ENCODE measurements at places on chromosomes 1 and 21.
A peak's percentile ranks its signal among the peaks of the same experiment; 100 is the strongest.

- no peak for DNase-seq
Measured at GRCh38 chr1:3190256-3191041, 121.4 kb downstream of the PRDM16 start.

DNA sequence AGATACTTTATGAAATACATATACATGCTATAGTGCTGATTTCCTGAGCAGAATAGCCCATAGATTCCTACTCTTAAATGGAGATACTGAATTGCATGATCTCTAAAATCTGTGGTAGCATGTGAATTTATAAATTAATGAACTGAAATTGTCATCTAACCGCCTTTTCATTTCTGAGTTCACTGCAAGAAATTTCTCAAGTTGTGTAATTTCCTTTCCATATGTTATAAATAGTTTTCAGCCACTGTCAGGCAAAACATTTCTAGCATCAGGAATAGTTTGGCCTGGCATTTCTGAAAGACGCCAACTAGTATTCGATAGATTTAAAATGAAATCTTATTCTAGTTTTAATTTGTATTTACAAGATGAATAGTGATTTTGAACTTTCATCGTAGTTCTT is 310.1 kb downstream of the USH2A start:
- DNase-seq, result no peak

GRCh38 chr1:236111527-236112331 is 30.6 kb upstream of the GPR137B start:
- DNase-seq, result no peak

DNA sequence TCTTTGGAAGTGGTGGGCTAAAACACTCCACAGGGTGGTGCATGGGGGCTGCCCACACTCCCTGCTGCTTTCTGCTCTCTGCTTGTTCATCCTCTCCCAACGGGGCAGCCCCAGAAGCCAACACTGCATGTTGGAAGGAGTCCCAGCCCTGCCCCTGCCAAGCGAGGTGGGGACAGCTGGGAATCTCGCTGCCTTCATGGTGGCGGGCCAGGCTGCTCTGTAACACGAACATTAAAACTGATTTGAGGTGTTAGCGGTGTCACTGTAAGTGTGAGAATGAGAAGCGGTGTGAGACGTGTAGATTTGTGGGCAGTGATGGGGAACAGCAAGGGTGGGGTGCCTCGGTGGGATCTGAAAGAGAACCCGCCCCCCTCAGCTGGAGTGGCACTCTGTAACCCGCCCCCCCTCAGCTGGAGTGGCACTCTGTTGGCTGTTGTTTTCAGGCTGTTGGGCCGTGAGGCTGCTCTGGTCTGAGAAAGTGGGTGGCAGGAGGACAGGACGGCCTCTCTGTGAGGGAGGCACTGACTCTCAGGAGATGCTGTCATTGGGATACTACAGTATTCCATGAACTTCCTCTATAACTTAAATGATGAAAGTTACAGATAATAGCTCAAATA is 80.9 kb downstream of the PCBP3 start:
- DNase-seq, result no peak

DNA sequence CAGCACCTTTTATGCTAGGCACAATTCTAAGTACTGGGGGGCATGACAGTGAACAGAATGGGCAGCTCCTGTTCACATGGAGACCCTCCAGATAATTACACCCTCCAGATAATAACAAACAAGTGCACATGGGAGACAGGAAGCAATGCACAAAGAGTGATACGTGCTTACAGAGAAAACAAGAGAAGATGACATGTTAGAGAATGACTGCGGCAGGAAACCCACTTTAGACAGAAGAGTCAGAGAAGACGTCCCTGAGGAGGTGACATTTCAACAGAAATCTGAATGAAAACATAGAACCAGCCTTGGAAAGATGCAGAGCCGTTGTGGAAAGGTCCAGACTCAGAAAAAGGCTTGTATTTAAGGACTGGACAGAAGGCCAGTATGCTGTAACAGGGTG is 54.7 kb upstream of the ARTN start:
- no peak for DNase-seq

DNA sequence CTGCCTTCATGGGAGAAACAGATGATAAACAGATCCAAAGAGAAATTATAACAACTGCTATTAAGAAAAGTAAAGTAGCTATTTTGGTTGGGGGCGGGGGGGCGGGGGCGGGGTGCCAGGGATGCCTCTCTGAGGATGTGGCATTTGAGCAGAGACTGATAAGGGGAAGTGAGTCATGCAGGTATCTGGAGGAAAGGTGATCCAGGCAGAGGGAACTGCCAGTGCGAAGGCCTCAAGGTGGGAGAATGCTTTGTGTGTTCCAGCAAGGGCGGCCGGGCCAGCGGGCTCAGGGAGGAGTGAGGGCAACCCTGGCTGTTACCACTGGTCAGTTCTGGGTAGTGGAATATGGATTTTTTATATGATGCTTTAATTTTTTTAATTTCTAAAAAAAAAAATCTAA is 7.0 kb upstream of the TNFRSF1B start:
- no peak for DNase-seq

- no peak for DNase-seq
Measured at GRCh38 chr1:198232378-198232777, 75.6 kb downstream of the NEK7 start.

DNA sequence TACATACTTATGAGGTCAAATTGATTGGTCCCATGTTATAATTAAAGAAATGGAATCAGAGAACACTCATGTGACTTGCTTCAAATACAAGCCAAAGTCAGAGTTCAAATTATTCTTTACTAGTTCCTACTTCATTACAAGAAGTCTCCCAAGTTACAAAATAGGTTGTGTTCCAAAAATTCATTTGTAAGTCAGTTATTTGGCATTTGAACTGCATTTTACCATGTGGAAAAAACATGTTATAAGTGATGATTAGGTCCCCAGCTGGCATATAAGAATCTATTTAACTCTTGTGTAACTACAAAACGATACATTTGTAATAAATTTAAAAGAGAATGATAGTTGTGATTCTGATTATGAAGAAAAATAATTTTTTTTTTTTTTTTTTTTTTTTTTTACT is 124.1 kb downstream of the DISP1 start:
- DNase-seq, result no peak

DNA sequence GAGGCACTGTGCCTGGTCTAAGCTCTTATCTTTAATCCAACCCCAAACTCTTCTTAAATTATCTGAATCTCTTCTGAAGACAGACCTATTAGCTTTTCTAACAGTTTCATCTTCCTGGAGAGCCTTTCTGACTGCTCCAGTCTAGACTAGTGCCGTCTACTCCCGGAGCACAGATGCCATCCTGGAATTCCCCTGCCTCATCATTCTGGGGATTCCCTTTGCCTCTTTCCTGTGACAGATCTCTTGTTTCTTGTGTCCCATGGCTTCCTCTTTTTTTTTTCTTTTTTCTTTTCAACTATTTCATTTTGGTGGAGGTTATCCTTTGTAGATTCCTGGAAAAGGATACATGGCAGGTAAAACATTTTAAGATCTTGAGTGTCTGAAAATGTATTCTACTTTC is 11.7 kb downstream of the SEMA4A start:
- DNase-seq, result no peak

- DNase-seq, result no peak
Measured at GRCh38 chr1:166673722-166674121, 165.6 kb upstream of the POGK start.

GRCh38 chr1:33275195-33275594 is 18.9 kb downstream of the ZNF362 start:
- no peak for DNase-seq

DNA sequence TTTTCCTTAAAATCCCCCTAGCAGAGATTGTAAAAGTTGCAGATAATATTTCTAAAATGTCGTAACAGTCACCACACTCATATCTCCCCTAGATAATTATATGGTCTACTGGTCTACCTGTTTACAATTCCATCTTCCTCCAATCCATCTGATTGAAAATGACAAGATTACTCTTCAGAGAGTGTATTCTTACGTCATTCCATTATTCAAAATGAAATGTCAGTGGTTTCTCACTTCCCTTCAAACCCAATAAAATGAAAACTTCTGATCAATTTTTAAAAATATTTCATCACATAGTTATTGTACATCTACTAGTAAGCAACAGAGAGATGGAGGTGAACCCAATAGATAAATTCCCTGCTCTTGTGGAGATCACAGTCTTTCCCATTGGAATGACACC is 202.2 kb upstream of the C8B start:
- no peak for DNase-seq

DNA sequence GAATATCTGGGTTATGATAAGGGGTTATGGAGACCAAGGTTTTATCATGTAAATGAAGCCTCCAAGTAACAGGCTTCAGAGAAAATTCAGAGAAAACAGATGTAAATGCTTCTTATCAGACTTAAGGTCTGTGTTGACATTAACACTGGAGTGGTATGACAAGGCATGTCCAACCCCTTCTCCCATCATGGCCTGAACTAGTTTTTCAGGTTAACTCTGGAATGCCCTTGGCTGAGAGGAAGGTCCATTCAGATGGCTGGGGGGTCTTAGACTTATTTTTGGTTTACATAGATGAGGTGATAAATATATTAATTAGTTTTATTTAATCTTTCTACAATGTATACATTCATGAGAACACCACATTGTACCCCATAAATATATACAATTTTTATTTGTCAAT is 399.6 kb downstream of the TBX15 start:
- no peak for DNase-seq

- peak; percentile 79 for DNase-seq
Measured at GRCh38 chr1:15153184-15153841, at the start of gene TMEM51. TSS of gene TMEM51 (plus strand) at chr1:15153747. CDS start at chr1:15215088, 61,341 bp downstream.

GRCh38 chr1:154471304-154471703 is 30.7 kb upstream of the TDRD10 start:
- no peak for DNase-seq

- DNase-seq, result no peak
Measured at GRCh38 chr1:25566730-25567341, 23.4 kb downstream of the LDLRAP1 start.

- DNase-seq, result no peak
Measured at GRCh38 chr1:110057963-110058518, 12.4 kb downstream of the ALX3 start.

GRCh38 chr1:9615316-9616063 is 26.8 kb downstream of the TMEM201 start:
- peak; percentile 36 for DNase-seq

GRCh38 chr1:205812271-205812877 is 624 bp downstream of the SLC41A1 start:
- DNase-seq, result peak; percentile 47

DNA sequence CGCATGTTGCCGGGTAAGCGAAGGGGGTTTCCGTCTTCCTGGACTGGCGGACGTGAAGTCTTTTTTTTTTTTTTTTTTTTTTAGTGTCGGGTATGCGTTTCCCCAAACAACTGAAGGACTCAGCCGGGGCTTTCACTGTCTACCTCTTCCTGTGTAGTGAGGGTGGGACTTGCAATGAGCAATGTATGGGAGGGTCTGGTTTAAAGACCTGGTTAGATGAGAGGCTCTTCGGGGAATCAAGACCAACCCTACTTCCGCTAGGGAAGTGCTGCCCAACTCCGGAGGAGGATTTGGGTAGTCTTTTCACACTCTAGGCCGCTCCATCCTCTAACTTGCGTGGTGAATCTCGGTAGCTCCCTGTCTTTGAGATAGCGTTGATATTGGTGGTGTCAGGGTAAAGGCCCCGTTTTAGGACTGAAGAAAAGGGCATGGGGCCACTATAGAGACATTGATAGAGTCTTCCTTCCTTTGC is 754 bp downstream of the PRRC2C start:
- peak; percentile 71 for DNase-seq

DNA sequence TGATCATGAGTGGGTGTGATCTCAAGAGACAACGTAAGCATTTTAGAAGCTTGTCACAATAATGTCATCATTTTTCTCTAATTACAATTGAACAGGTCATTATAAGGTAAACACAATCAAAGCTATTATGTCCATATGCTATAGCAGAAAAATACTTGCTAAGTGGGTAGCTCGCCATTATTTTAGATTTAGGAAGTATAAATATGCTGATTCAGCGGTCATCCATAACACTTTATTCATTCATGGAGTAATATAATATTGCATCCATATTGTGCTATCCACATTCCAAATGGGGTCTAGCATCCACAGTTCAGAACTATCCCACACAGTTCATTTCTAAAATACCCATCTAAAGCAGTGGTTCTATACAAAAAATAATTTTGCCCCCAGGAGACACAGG is 8.4 kb downstream of the KRTAP15-1 start:
- no peak for DNase-seq

GRCh38 chr1:243950166-243950565 is 100.1 kb upstream of the AKT3 start:
- DNase-seq, result no peak

GRCh38 chr1:67382292-67382691 is 47.9 kb downstream of the SERBP1 start:
- DNase-seq, result no peak

DNA sequence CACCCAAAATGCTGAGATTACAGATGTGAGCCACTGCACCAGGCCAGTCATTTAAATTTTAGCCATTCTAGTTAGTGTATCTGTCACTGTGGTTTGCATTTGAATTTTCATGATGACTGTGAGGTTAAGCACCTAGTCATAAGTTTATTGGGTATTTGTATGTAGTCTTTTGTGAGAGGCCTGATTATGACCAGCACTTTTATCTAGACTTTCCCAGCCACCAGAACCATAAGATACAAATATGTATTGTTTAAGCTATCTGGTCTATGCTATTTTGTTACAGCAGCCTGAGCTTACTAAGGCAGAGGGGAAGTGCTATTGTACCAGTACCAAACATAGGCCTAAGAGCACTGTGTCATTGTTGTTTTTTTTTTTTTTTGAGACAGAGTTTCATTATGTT is 19.9 kb upstream of the DNAJC6 start:
- DNase-seq, result no peak

GRCh38 chr21:40832316-40832715 is 14.6 kb downstream of the DSCAM start:
- no peak for DNase-seq

- DNase-seq, result no peak
Measured at GRCh38 chr21:45258466-45258865, 29.2 kb downstream of the POFUT2 start.

GRCh38 chr1:214317300-214317699 is 36.3 kb downstream of the SMYD2 start:
- DNase-seq, result no peak

DNA sequence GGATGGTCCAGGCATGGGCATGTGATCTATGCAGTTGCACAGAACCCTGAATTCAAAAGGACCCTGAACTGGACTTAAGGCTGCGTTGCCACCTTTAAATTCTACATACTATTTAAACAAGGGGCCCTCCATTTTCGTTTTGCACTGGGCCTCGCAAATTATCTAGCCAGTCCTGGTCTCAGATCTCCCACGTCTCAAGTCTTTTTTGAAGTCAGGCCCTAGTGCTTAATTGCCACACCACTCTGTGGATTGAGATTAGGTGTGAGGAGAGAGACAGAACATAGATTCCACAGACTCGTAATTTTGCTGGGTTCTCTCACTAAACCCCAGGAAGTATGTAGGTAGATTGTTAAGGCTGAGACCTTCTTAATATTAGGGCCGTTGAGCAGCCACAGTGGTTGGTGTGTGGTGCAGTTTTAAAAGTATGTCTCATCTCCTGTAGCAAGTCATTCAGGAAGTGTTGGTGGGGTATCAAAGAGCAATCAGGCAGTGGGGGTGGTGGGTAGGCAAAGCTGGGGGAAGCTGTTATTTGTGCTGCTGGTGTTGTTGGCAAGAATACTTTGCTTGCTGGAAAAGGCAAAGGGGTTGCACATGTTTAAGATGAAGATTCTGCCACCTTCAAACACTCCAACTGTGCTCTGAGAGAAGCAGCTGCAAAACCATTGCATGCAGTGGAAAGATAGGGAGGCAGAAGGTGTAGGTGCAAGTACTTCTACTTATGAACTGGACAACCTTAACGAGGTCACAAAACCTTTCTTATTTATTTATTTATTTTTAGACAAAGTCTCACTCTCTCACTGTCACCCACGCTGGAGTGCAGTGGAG is 11.2 kb downstream of the CD84 start:
- no peak for DNase-seq

- DNase-seq, result no peak
Measured at GRCh38 chr1:901108-901859, 22.4 kb upstream of the SAMD11 start.
